ENCODE measurements at places on chromosomes 2 and 18. TPM values are rescaled to one million over a fixed set of nuclear protein-coding genes. Genes with fewer than 3 reads are reported as not detected.

- peak; percentile 42 for DNase-seq
Measured at GRCh38 chr18:4068552-4069158, 386.5 kb downstream of the DLGAP1 start.

GRCh38 chr2:6814869-6815268 lies 50.8 kb downstream of the CMPK2 start:
- no peak for DNase-seq

GRCh38 chr18:59228351-59228750 lies 8.4 kb downstream of the GRP start:
- peak; percentile 13 for DNase-seq

SIX3 gene
- not detected for total RNA-seq

ACKR3 gene
- 12.9 TPM for total RNA-seq

DNA sequence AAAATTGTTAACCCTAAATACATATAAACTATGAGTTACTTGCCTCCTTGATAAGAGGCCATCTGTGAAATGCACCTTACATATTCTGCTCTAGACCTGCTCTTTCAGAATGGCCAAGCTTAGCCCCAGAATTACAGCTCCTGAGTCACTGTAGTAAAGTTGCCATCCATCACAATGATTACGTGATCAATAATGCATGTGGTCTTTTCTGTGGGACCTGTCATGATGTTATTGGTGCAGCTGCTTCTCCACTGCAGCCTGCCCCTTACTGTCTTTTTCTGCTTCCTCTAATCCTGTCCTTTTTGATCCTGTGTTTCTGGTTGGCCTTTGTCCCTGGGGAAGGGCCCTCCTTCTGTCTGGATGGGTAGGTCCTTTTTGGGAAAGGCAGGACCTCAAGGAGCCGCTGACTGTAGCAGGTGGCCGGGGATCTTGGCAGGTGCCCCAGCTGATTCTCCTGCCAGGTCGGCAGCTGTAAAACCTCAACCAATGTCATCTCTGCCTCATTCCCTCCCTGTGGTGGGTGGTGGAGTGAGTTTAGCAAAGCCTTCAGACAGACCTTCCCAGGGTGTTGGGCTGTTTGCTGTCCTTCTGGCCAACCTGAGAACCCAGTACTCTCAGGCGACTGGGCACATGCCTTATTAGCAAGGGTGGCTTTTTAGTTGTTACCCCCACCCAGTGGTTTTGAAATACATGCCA lies 126.2 kb upstream of the EML6 start:
- DNase-seq: no peak

YES1 gene
- total RNA-seq: 61.7 TPM

- DNase-seq: no peak
Measured at GRCh38 chr2:217900010-217900779, 102.6 kb downstream of the TNS1 start.

- no peak for DNase-seq
Measured at GRCh38 chr2:64905338-64906024, 83.7 kb upstream of the SLC1A4 start.
